NCI-H774 (cell line): ENCODE measurements at places on chromosomes 5 and 9.

DNA sequence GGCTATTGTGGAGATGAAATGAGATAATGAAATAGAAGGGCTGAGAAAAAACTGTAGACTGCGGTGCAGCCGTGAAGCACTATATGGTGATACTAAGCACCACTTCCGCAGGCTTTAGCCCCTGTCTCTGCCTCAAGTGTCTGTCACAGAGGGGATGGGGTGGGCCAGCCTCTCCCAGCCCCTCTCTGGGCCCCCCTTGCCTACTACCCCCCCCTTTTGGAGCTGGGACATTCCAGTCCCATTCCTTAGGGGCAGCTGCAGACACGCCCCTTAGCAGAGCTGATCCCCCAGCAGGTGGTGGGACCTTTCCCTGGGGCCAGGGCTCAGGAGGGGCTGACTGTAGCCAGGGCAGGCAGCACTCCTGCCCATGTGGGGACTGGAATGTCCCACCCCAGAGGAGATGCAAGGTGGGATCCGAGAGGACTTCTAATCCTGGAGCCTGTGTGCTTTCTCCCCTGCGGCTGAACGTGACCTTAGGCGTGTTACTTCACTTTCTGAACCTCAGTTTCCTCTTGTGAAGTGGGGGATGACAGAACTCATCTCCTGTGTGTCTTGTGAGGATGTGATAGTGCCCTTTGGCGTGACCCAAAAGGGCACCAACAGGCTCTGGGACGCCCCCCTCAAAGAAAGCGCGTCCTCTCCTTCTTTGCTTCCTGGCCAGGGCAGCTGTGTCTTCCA, 1.9 kb downstream of the N4BP3 start:
- DNase-seq: no peak

GRCh38 chr5:82365744-82366228, 87.6 kb upstream of the RPS23 start:
- DNase-seq: peak; percentile 52

GRCh38 chr5:90285581-90285980, 124.0 kb downstream of the CETN3 start:
- no peak for DNase-seq

DNA sequence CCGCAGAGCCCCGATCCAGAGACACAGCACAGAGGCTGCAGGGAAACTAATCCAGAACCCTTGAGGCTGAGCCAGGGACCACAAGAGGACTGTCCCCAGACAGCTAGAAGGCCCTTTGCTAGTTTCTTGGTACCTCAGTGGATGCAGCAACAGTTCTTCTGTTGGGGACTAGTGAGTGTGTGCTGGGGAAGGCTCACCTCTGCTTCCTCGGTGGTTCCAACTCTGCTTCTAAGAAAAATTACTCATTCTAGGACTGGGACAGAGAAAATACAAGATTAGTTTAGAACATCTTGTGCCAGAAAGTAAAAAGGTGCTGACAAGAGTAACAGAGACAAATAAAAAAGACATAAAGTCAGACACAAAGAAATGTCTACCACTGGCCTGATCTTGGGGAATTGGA, 19.5 kb upstream of the ZNF484 start:
- DNase-seq: no peak

DNA sequence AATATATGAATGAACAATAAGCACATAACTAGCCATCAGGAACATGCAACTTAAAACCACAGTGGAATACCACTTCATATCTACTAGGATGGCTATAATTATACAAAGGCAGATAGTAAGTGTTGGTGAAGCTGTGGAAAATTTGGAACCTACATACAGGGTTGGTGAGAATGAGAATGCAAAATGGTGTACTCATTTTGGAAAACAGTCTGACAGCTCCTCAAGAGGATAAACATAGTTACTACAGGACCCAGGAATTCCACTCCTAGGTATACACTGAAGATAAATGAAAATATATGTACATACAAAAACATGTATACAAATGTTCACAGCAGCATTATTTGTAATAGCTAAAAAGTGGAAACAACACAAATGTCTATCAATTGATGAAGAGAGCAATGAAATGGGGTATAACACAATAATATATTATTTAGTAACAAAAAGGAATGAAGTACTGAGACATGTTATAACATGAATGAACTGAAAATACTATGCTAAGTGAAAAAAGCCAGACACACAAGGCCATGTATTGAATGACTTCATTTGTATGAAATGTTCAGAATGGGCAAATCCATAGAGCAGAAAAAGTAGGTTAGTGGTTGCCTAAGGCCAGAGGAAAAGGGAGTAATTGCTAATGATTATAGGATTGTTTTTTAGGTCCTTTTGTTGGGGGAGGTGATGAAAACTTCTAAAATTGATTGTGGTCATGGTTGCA, 31.2 kb upstream of the CDK5RAP2 start:
- DNase-seq: no peak

GRCh38 chr5:113218200-113218599, 216.6 kb downstream of the TSSK1B start:
- DNase-seq: no peak

- peak; percentile 46 for DNase-seq
These were observed 545 bp upstream of the CTSV start for GRCh38 chr9:97039514-97039860.

DNA sequence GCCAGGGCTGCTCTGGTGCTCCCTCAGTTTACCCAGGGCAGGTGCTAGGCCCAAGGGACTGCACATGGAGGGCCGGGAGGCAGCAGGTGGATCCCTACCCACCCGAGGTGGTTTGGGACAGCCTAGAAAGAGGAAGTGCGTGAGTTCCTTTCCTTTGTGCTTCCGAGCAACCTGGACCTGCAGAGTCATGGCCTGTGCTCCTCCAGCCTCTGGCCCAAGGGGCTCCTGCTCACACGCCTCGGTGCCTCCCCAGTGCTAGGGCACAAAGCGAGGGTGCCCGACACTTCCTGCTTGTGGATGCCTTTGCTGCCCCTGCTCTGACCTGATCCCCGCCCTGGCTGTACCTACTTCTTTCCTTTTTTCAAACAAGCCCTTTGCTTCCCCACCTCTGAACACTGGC, 79.3 kb downstream of the RXRA start:
- DNase-seq: no peak

- DNase-seq: no peak
These were observed 23.1 kb upstream of the SH3PXD2B start for GRCh38 chr5:172477466-172477865.

DNA sequence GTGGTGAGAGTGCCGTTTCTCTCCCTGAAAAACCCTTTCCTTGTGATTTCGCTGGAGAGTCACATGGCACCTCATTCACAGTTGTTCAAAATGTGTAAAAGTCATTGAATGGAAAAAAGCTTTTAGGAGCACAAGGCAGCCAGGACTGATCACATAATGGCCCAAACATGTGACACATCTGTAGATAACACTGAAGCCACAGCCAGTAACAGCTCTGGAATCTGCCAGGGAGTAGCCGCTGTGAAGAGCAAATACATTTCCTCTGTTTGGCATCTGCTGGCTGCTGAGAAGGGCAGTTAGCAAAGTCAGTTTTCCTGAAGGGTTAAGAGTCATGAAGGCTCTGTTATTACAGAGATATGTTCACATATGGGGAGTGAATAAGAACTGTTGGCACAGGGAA, 271.8 kb downstream of the NNT start:
- DNase-seq: no peak

DNA sequence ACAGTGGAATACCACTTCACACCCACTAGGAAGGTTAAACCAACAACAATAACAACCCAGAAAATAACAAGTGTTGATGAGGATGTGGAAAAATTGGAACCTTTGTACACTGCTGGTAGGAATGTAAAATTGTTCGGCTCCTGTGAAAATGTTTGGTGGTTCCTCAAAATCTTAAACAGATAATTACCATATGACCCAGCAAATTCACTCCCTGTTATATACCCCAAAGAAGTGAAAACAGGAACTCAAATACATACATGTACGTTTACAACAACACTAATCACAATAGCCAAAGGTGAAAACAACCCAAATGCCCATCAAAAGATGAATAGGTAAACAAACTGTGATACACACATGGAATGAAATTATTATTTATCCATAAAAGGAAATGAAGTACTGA, 178.5 kb upstream of the PHYKPL start:
- no peak for DNase-seq

DNA sequence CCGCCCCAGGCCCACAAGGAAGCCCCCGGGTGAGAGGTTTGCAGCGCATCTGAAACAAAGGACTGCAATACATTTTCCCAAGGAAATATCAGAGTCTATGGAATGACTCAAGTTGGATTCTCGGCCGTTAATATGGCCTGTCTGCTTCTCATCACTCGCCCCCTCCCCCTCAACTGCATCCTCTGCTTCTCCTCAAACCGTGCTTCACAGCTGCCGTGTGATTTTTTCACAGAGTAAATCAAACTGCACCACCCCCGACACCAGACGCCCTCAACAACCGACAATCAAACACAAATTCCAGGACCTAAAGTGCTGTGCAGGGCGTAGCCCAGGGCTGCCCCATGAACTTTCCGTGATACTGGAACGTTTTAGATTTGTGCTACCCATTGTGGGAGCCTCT, 176.9 kb downstream of the ROR2 start:
- no peak for DNase-seq

DNA sequence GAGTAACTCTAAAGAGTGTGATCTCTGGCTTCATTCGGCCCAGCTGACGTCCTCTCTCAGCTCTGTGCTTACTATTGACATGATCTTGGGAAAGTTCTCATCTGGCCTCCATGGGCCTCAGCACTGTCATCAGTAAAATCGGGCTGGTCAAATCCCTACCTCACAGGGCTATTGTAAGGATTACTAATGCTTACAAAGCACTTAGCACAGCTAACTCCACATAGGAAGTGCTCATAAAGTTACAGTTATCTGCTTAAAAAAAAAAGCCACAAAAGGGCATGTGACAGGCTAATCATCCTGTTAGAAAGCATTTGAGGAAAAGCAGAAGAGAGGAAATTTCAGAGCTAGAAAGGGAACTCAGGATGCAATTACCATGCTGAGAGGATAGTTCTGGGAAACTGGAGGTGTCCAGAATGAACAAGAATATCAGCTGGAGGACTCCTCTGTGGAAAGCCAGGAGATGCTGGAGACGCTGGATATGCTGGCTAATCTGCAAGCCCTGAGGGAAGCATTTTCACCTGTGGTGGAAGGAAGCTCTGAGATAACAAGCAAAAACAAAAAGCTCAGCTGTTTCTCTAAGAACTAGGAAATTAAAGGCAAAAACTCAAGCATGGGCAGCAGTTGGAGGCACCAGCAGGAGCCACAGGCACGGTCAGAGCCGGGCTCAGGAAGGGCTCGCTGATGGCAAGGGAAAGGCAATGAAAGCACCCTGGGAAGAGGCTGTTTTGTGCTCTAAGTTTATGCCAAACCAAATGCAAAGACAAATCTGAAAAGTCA, 4.4 kb upstream of the BHMT start:
- DNase-seq: no peak

- DNase-seq: no peak
These were observed 1.5 kb downstream of the FAM78A start for GRCh38 chr9:131274674-131275331.

- no peak for DNase-seq
These were observed 20.7 kb upstream of the ROPN1L start for GRCh38 chr5:10420932-10421331.

- no peak for DNase-seq
These were observed 22.9 kb upstream of the CMYA5 start for GRCh38 chr5:79666758-79667157.

DNA sequence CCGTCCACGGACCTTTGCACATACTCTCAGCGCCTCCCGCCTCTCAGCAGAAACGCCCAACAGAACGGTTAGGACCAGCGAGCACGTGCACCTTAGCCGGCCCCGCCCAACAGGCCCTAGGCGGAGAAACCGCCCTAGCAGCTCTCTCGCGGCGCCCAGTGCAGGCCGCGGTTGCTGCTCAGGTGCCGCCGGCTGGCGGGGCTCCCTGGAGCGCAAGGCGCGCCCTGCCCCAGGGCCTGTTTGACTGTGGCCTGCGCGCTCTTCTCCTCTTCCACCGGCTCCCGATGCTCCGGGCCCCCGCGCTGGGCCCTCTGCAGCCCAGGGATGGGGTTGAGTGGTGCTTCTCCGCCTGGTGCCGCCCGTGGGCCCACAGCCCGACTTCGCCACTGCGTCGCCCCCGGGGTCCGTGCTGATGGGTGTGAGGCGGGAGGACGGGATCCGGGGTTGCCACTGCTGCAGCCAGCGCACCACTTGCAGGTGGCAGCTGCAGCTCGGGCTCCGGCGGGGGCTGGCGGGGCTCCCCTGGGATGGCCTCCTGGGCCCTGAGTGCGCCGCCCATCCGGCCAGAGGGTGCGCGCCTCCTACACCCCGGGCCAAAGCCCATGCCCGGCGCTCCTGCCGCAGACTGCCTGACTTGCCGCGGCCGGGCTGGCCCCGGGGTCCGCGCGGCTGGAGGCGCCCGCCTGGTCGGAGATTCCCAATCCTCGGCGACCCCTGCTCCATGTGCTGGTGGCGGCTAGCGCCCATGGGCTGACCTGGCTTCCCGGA, 1889.4 kb upstream of the CDH9 start:
- DNase-seq: no peak

- no peak for DNase-seq
These were observed 35.5 kb upstream of the CDKN2B start for GRCh38 chr9:22044583-22044982.

DNA sequence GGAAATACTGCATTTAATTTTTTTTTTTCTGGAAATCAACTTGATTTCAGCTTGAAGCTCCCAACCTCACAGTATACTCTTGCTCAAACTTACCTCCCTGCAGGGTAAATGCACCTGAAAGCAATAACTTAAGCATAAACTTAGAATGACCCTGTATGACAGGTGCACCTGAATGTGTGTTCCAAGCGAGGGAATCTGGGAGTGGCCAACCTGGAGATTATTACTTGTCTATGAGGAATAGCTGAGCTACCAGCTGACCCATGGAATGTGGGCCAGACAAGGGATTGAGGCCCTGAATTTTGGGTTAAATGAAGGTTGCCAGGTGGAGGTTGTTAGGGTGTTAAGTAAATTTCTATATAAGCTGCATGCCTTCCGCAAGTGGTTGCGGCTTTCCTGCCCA, 140.6 kb downstream of the OSTF1 start:
- DNase-seq: no peak

GRCh38 chr5:50744776-50745175, 78.3 kb downstream of the PARP8 start:
- DNase-seq: no peak

DNA sequence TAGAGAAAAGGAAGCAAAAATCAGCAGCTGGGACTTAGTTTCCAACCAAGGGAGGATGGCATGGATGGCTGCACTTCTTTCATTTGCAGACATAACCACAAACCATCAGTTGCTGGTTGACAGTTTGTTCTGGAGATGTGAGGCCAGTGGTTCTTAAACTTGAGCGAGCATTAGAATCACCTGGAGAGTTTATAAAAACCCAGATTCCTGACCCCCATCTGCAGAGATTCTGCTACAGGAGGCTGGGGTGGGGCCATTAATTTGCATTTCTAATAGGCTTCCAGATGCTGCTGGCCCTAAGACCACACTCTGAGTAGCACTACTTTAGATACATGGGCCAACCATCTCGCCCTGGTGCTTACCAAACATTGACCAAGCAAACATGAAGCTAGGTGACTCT, 60.8 kb downstream of the MARCHF3 start:
- no peak for DNase-seq

- DNase-seq: no peak
These were observed 10.0 kb upstream of the P4HA2 start for GRCh38 chr5:132237670-132238069.
